Esophagus muscularis mucosa (tissue), 4 donors: ENCODE measurements at places on chromosomes 12 and 14. TPM values are rescaled to one million over a fixed set of nuclear protein-coding genes. Genes with fewer than 3 reads are reported as not detected.

The CIDEB gene
- total RNA-seq, result 9.5 TPM

The MFAP5 gene
- 249 TPM for total RNA-seq

The PLEK2 gene
- 0.40 TPM for total RNA-seq

The SYCP3 gene
- total RNA-seq, result not detected

The KLRK1 gene
- 1.2 TPM for total RNA-seq

The CTSG gene
- 29.8 TPM for total RNA-seq

The GPR137C gene
- total RNA-seq, result 0.50 TPM

The CCDC197 gene
- total RNA-seq, result not detected

The ERG28 gene
- 7.5 TPM for total RNA-seq

The NAB2 gene
- 33.8 TPM for total RNA-seq

The KLHDC1 gene
- total RNA-seq, result 8.3 TPM

The SIVA1 gene
- 324 TPM for total RNA-seq

- DNase-seq, result peak; percentile 26
These were observed 53.5 kb upstream of the PPP2R5C start for GRCh38 chr14:101707863-101708620.

GRCh38 chr14:48857366-48857765 is 728.8 kb downstream of the RPS29 start:
- DNase-seq, result no peak

DNA sequence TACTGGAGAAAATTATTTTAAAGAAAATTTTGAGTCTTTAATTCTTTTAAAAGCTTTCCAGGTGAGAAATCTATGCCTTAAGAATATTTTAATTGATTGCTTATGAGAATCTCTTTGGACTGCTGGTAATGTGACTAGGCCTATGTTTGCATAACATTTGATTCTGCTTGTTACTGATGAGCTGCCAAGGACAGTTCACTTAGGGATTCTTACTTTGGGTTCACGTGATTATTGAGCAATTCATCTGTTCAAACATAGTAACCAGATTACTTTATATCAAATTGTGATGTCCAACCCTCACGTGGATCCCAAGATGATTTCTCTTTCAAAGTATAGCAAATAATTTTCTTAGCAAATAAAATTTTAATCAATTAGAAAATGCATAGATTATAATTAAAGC is 27.4 kb upstream of the ABCD2 start:
- DNase-seq, result no peak

DNA sequence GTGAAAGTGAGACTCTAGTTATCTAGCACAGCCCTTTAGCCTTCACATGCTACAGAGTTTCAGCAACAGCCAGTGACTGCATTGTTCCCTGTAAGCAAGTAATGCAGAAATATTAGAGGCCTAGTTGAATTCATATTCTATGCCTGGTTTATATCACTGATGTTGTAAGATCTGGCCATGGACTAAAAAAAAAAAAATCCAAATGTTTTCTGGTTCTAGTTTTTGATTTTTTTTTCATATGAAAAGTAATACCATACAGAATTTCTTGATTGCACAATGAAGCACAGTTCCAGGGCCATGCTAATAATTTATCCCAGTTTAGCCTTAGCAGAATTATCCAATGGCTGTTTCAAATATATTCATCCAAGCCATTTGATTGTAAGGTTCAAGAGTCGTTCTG is 341.5 kb upstream of the DDHD1 start:
- no peak for DNase-seq

DNA sequence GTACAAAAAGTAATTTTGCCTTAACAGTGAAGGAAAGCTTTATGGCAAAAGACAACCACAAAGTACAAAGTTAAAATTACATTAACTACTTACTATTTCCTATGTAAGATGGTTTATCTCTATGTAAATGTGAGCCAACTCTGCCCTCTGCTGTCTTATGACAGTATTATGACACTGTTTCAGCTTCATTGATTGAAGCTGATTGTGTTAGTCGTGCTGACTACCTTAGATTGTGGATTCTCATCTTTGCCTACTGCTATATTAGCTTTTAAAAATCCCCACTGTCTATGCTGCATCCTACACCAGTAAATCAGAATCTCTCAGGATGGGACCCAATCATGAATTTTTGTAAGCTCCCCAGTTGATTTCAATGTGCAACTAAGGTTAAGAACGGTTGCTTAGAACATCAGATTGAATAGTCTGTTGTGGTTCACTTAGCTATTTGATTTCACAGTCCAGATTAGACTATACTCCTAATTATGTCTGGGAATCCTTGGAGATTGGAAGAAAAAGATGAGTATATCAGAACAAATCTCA is 12.2 kb upstream of the SPTB start:
- DNase-seq, result no peak

GRCh38 chr14:90758959-90759358 is 57.3 kb downstream of the TTC7B start:
- DNase-seq, result peak; percentile 89

DNA sequence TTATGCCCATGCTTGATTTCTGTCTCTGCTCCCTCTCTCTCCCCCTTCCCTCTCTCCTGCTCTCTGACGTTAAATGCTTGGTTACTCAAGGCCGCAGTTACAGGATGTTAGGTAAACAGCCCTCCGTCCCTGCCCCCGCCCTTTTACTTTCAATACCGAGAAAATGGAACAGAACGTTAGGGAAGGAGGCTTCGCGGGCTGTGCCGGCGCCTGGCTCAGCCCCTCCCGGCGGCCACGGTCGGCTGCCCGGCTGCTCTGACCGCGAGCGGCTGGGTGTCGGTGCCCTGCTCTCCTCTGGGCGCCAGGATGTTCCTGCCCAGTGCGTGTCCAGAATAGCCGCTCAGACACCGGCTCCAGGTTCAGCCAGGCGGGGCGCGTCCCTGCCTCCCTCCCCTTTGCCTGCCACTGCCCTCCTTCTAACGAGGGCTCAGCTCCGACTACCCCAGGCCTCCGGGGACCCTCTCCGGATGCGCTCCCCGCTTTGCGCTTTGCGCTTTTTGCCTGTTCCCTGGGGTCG is 166.1 kb downstream of the ADCK1 start:
- DNase-seq, result no peak

DNA sequence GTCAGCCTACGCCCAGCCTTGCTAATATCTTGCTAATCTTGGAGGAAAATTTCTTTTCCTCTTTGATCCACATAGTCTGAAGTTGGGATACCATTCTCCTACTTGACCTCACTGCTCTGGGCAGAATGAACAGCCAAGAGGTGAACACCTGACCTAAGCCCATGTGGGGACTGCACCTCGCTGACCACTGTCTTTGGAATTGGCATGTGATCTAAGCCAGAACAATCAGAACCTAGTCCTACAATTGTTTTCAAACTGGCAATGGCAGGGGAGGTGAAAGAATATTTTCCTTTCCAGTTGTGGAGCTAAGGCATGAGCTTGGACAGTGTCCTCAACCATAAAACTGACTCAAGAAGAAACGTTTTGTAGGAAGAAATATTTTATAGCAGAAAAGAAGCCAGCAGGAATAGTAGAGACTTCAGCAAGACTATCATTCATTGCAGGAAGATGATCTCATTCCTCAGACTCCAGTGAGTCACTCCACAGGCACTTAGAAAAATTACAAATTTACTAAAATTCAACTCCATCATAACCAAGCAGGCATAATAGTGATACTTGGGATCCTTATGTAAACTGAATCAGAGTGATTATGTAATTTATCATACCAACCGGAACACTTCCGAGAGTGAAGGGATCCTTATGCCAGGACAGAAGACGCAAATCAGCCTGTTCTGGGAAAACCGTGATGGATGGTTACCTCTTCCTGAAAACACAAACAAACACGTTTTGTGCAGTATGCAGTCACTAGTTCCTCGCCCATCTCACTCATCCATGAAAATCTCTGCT is 14.7 kb downstream of the PTPRO start:
- DNase-seq, result no peak

DNA sequence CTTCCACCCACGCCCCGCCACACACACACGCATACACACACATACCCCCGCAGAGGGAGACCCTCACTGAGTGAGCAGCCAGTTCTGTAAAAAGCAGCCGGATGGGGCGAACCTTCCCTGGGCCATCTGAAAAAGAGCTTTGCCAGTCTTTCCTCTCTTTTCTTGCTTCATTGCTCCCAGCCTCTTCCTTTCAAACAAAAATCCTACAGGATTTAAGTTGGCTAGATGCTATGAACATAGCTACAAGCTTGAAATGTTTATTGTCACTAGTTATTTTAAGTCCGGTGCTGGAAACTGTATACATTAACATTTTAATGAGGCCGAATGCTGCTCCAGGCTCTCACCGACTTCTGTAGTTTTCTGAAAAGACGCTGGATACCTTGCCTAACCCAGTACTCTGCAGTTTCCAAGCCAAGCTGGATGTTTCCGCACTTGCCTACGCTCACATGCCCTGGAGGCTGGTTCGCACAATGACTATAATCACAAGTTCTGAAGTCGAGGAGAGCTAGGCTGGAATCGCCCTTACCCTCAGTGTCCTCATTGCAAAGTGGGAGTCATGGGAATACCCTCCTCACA is 39.2 kb downstream of the LTBP2 start:
- DNase-seq, result no peak

- DNase-seq, result no peak
These were observed 9.0 kb downstream of the PRPF40B start for GRCh38 chr12:49632401-49632800.

DNA sequence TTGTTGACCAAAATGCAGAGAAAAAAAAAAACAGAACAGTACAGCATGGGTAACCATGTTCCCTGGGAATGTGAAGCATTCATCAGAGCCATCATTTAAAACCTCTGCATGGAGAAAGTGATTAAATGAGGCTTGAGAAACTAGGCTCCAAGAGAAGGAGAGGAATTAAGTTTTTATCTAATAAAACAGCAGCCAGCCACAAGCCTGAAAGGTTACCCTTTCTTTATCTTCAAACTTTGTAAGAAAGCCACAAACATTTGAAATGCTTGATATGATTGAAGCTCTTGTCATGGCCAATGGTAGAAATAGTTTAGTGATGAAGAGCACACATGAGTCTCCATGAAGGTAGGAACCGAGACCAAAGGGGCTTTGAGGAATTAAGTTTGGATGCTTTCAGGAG is 144.9 kb upstream of the SYT1 start:
- no peak for DNase-seq

- DNase-seq, result no peak
These were observed 6.5 kb downstream of the AMDHD1 start for GRCh38 chr12:95949477-95950206.

DNA sequence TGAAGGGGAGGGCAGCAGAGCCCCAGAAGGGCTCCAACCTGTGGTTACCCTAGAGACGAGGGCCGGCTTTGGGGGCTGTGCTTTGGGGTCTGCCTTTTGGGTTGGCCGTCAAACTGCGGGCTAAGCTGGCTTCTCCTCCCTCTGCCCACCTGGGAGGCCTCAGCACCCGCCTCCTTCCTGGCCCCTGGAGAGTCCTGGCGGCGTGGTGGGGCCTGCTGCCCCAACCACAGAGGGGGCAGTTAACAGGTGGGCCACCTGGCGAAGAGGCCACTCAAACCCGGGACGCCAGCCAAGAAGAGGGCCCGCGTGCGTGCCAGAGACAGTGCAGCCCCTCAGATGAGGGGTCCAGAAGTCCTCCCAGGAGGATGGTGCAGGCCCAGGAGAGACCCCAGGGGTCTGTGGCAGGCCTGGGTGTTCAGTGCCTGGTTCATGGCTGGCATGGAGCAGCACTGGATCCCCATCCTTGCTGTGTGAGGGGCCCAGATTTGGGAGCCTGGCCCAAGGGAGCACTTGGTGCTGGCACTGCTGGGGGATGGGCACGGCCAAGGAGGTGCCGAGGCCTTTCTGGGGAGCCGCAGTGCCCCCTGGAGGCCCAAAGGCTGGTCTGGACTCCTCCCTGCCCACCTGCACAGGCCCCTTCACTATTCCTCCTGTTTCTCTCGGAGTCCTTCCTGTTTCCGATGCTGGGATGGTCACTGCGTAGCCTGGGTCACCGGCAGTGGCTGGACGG is 48.8 kb downstream of the LRCOL1 start:
- no peak for DNase-seq

DNA sequence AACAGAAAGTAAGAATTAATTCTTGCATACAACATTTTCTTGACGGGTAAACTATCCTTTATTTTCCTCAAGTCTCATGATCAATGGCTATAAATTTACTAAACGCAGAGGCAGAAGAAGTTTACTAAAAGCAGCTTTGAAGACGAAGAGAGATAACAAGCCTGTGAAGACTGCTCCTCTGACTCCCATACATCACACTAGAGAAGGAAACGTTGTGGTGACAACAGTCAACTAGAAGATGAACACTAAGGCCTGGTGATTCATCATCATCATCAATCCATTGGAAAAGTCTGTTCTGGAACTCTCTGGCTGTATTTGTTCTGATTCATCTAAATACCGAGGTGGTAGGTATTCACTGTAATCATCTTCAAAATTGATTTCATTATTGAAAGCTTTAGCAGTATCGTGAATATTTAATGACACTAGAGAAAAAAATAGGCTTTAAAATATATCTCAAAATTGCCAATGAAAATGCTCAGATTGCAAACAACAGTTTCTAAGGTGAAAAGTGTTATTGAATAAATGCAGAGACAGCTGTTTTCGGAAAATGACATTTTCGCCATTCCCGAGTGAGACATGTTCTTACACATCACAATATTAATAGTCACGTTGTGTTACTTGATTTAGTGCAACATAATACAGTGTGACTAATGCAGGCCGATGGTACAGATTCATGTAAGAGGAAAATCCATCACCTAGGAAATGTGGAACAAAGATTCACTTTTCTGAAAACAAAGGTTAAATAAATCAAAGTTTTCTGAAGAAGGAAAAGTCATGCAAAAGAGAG is 260.5 kb downstream of the C12orf50 start:
- DNase-seq, result no peak

GRCh38 chr12:5438671-5439200 is 6.8 kb downstream of the NTF3 start:
- no peak for DNase-seq

GRCh38 chr14:23217032-23218020 is 20.4 kb upstream of the RNF212B start:
- no peak for DNase-seq

DNA sequence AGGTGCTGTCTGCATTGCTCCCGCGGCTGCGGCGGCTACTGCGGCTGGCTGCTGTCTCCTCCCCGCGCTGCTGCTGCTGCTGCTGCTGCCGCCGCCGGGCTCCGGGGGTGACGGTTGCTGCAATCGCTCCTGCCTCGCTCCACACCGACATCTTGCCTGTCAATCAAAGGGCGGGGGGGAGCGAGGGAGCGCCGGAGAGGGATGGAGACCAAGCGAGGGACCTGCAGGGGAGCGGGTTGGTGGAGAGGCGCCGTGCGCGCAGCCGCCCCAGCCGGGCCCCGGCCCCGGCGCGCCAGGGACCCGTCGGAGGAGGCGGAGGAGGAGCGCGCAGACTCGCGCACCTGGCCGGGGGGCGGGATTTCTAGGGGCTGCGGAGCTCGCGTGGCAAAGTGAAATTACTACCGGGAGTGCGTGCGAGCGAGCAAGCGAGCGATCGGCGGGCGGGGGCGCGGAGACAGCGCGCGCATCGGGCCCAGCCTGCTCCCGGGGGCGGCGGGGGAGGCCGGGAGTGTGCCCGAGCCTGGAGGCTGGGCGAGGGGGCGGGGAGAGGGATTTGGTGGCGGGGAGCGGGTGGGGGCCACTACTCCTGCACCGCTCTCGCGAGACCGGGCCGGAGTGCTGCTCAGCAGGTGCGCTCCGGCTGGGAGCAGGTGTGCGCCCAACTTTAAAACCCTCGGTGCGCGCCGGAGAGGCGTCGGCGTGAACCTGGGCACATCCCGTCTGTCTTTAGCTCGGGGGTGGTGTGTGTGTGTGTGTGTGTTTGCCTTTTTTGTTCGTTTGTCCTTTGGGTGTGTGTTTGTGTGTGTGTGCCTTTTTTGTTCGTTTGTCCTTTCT is at the start of gene KSR2:
TSS of gene KSR2 (minus strand) at position 165 of the 834 bp plus-strand sequence. CDS start 735 bp downstream, outside the sequence.
- DNase-seq, result no peak

- no peak for DNase-seq
These were observed 320.0 kb downstream of the DPF3 start for GRCh38 chr14:72573725-72574417.

- DNase-seq, result no peak
These were observed 109.8 kb downstream of the PHLDA1 start for GRCh38 chr12:75921622-75922289.

GRCh38 chr12:98217257-98217656 is 298.1 kb upstream of the TMPO start:
- DNase-seq, result no peak
